ENCODE measurements at places on chromosomes 1 and 21.

DNA sequence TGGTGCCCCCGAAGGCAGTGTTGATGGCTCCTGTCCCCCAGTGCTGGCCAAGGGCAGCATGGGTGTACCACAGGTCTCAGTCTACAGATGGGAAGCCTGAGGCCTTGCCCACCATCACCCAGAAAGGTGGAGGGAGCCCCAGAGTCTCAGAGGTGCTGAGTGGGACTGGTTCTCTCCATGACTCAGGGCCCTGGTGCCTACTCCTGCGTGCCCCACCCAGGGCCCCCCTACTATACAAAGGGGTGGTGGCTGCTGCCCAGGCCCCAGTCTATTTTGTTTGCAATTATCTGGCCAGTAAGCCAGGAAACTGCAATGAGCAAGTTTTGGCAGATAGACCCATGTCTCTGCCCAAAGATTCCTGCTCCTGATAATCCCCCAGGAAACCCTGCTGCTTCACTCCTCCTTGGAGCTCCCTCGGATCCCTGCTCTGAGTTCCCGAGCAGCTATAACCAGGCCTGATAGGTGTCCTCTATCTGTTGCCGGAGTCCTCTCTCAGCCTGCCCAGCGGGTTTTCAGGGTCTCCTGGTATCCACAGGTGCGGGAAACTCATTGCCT, 41.7 kb downstream of the EDN2 start:
- no peak for DNase-seq

DNA sequence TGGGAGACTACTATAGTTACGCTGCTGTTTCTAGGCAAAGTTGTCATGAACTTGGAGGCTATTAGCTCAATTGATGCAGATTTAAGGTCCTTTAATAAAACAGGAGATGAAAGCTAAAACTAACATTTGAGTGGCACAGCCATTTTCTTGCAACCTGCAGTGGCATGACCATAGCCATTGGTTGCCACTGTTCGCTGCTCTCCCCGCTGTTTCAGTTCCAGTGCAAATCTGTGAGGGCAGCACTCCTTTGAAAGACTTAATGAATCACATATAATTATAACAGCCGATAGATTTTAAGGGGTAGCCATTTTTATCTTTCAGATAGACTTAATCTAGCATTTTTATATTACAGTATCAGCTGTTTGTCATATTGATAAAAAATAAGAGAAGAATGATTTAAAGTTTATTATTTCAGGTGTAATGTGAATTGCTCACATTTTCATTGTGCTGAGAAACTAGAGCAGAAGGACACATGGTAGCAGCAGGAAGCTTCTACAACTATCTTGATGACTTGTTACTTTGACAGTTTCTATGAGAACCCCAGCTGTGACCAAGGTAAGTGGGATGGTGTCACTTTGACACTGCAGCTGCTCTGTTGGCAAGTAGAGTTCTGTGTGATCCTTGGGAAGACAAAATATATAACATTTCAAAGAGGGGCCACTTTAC, 203.7 kb downstream of the PLA2G4A start:
- no peak for DNase-seq

DNA sequence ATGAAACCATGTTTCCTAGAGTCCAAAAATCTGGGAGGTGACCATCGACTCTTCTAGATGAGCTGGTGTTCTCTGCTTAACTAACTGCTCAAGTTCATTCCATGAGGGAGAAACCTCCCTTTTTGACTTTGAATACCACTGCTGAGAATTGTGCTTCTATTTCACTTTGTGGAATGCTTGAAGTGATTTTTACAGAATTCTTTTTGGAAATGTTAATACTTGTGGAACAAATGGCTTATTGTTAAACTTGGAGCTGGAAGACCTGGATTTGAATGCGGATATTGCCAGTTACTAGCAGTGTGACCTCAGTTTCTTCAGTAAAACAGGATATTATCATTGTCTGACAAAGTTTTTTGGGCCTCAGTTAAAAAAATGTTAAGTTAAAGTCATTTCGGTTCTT, 36.5 kb upstream of the APP start:
- DNase-seq, result no peak

DNA sequence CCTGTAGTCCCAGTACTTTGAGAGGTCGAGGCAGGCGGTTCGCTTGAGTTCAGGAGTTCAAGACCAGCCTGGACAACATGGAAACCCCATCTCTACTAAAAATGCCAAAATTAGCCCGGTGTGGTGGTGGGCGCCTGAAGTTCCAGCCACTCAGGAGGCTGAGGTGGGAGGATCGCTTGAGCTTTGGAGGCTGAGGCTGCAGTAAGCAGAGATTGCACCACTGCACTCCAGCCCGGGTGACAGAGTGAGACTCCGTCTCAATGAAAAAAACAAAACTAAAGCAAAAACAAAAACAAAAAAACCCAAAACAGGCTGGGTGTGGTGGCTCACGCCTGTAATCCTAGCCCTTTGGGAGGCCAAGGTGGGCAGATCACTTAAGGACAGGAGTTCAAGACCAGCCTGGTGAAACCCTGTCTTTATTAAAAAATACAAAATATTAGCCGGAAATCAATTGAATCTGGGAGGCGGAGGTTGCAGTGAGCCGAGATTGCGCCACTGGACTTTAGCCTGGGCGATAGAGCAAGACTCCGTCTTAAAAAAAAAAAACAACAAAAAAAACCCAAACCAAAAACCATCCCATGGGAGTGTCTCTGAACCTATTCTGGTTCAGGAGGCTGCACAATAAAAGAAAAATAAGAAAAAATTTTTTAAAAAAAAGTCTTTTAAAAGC, 1.7 kb upstream of the CGN start:
- DNase-seq, result no peak

DNA sequence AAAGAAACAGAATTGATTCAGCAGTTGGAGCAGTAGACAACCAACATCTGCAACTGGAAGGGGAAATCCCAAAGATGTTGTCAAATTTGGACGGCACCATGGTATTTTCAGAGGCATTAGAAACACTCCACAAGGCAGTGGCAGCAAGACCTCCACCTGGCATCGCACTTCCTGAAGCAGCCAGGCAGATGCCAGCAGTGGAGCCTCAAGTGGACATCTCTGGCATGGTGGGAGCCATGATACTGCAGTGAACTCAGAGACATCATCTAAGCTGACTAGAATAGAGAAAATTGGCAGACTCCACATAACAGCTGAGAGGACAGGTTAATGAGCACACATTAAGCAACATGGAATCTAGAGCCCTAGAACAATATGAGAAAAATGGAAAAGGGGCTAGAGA, 33.9 kb upstream of the RGS8 start:
- DNase-seq, result no peak

GRCh38 chr1:8578936-8579335, 238.5 kb downstream of the RERE start:
- DNase-seq, result no peak

- DNase-seq, result no peak
Observed at GRCh38 chr1:29774355-29774754, 538.0 kb downstream of the PTPRU start.

DNA sequence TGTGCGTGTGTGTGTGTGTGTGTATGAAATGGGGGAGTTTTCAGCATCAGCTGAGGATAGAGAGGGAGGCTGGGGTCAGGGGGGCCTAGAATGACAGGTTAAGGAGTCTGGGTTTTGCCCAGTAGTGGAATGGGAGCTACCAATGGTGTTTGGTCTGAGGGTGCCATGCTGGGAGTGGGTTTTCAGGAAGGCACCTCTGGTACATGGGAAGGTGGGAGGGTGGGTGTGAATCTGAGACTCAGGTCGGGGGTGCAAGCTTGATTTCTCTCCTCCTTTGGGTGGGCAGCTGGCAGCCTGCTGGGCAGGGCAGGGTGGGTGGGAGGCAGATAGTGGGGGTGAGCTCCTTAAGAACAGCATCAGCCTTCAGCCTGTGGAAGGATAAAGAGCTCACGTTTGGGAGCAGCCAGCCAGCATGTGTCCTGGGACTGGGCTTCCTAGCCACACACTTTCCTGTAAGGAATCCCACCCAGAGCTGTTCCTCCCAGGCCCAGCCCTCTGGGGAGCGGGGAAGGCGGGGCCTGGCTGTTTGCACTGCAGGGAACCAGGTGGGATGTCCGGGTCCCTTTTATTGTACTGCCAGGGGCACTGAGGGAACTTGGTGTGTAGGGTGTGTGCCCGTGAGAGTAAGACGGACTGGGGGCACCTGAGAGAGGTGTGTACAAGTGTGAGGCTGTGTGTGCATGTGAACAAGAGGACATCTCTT, 152.8 kb downstream of the FOXD2 start:
- DNase-seq, result peak; percentile 4

DNA sequence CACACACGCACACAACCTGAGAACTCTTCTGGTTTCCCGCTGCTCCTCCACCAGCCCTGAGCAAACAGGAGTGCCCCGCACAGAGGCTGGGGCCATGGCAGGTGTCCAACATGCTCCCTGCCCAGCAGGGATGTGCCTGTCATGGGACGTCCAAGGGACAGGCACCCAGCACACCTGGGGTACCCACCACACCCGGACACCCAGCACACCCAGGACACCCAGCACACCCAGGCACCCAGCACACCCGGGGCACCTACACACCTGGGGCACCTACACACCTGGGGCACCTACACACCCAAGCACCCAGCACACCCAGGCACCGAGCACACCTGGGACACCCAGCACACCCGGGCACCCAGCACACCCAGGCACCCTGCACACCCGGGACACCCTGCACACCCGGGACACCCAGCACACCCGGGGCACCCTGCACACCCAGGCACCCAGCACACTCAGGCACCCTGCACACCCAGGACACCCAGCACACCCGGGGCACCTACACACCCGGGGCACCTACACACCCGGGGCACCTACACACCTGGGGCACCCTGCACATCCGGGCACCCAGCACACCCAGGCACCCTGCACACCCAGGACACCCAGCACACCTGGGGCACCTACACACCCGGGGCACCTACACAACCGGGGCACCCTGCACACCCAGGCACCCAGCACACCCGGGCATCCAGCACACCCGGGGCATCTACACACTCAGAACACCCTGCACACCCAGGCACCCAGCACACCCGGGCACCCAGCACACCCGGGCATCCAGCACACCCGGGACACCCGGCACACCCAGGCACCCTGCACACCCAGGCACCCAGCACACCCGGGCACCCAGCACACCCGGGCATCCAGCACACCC, 37.9 kb downstream of the UBE2G2 start:
- DNase-seq, result no peak

DNA sequence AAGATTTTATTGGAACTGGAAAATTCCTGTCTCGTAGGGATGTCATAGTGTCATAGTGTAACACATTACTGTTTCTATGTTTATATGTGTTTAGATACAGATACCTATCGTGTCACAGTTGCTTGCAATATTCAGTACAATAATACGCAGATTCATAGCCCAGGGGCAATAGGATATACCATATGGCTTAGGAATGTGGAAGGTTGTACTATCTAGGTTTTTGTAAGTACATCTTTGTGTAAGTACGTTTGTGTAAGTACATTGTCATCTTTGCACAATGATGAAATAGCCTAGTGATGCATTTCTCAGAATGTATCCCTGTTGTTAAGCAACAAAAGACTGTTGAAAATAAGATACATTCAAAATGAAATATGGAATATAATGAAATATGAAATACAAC, 68.9 kb downstream of the CAMTA1 start:
- no peak for DNase-seq

- no peak for DNase-seq
Observed at GRCh38 chr1:94401206-94401605, 17.0 kb upstream of the ABCD3 start.

GRCh38 chr1:7046314-7046713, 261.1 kb downstream of the CAMTA1 start:
- DNase-seq, result peak; percentile 34
